ENCODE measurements at places on chromosomes 16 and 17.

DNA sequence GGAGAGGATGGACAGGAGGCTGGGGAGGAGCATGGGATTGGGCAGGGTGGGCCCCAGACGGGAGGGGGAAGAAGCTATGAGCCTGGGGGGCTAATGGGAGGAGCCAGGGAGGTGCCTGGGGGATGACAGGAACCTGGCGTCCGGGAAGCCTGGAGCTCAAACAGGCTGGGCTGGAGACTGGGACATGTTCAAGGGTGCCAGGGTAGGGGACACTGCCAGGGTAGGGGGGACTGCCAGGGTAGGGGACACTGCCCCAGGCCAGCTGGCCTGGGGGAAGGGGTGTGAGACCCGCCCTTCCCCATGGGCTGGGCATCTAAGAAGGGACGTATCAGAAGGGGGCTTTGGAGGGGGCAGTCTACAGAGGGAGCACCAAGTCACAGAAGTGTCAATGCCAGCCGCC is 7.0 kb upstream of the FAM83G start:
- DNase-seq = no peak

GRCh38 chr16:8375232-8375587 is 215.1 kb downstream of the TMEM114 start:
- no peak for DNase-seq

DNA sequence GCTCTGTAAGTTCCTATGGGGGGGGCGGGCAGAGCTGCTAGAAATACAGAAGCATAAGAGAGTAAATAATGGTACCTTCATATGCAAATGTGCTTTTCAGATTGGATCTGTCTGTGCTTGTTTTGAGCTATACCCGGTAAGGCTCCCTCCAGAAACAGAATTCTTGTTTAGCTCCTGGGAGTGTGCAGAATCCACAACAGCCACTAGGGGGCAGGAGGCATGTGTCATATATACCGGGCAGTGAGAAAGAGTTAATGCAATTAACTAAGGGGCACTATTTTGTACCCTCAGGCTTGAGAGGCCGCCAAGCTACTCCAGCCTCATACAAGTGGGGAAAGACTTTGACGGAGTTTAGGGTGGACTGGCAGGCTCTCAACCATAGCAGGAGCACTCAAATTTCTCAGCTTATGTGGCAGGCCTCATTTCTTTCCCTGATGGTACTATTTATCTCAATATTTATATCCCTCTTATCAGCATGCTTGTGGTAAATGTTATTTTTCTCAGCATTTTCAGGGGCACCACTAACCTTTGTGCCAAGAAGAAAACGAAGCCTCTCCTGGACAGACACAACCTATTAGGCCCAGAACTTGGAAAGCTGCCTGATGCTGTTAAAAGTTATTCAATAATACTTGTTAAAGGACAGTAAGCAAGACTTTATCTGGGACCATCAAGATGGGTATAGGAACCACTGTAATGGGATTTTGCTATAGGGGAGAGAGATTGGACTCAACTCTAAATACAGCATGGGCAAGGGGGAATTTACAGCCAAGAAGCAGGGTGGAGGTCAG is 10.7 kb upstream of the CENPV start:
- DNase-seq = peak; percentile 70

DNA sequence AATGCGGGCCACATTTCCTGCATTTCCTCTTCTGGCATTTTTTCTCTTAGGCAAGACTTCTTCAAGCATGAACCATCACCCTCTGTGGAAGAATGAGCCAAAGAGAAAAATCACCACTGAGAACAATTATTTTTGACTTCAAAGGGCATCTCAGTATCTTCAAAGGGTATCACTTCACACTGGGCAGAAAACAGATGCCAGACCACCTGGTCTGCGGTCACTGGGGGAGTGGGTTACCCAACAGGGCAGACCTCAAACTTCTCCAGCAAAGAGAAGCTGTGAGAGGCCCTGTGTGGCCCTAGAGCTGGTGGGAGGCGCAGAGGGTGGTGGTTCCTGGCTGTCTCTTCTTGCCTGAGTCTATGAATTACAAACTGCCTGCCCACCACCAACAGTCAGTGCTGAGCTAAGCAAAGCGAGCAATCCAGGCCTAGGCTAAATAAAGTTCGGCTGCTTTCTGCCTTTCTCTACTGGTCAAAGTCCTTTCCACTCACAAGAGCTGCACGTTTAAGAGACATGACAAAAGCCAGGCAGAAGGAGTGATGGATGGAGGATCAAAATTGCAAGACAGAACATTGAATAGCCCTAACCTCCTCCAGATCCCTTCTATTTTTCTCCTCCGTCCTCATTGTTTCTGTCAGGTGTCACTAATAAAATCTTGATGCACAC is 602.7 kb upstream of the CDH5 start:
- DNase-seq = no peak

- DNase-seq = no peak
These were observed 53.6 kb upstream of the TBX2 start for GRCh38 chr17:61345825-61346666.

DNA sequence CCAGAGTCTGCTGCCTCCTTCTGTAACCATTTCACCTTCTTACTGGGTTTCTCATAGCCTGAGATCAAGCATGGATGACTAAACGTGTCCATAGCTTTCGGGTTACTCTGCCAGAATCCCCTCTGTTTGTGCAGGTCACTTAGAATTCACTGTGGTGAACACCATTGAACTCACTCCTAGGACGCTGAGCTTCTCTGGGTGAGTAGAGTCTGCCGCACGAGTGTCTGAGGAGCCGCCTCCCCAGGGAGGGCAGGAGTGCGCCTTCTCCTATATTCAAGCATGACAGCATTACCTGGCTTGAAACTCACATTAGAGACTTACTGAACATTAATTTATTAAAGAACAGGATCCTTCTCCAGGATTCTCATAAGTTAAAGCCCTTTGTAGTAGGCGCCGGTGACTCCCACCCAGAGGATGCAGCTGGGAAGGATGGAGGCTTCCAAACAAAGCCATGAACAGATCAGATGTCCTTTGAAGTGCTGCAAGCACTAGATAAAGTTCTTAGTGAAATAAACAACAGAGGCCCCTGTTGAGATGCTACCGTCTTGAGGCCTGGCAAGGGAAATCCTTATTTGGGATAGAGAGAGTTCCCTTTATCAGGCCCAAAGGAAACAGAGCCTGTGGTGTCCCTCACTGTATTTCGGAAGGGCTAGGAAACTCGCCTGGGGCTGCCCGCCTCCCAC is 144.6 kb upstream of the PLCG2 start:
- DNase-seq = no peak

- DNase-seq = peak; percentile 50
These were observed 16.7 kb upstream of the OR1F1 start for GRCh38 chr16:3171181-3171854.

DNA sequence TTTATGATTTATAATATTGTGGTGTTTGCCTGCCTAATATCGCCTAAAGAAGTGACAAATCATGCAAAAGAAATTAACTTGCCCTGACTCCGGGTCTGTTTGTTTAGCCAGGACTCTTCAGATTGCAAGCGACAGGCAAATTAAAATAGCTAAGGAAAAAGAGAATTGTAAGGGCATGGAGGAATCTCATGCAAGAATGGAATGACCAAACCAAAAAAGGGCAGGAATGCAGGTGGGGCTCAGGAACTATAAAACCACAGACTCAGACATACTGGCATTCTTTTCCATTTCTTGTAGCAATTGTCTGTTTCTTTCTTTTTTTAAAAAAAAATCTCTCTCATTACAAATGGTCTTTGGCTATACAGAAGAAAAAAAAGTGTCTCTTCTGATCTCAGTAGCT is 188.1 kb upstream of the XYLT1 start:
- DNase-seq = no peak

DNA sequence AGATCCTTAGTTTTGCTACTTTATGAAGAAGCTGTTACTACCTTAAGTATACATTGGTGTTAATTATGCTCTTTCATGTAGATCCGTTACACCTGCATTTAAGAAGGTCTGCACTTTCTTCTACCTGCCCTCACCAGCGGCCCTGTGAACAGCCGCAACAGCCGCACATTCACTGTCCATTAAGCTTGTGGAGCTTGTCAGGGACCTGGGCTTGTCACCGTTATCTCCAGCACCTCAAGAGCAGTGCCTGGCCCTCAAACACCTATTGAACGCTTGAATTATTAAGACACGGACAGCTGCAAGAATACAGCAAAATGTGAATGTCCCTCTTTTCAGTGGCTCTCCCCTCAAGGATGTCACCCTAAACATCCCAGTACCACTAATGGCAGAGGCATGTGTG is 3.0 kb upstream of the MXRA7 start:
- no peak for DNase-seq

DNA sequence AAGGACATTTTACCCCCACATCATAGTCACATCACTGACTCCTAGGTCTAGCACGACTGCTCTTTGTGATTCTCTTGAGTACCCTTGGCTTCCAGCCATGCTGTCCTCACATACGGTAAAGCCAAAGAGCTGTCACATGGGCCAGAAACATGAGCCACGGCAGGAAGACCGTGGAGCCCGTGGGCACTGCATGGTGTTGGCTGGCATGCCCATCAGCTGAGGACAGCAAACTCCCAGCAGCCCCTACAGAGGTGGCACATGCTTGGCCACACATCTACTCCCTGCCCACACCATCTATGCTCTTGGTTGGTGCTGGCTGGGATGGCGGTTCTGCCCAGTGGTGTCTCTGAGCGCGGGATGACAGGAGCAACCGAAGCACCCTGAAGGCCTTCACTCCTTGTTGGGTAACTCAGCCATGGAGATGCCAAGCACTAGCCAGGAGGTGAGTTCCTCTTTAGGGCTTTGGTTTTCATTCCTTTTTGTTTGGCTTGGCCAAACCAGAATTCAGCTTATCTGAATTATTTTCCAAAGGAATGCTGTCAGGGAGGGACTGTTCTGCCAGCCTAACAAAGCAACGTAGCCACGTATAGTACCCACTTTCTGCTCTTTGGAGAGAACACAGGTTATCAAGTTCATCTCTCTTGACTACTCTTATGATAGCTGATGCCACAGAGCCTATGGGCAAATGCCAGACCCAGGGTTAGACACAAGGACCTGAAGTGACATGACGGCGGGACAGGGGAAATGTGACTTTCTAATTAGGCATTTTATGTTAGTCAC is 10.0 kb downstream of the TNFAIP1 start:
- no peak for DNase-seq

GRCh38 chr16:57140931-57141668 is 44.7 kb downstream of the PSME3IP1 start:
- DNase-seq = no peak

Data from retina (tissue), 1 donor.